ENCODE measurements at places on chromosomes 16 and 17.

- DNase-seq = no peak
Observed at GRCh38 chr16:78390508-78391324, 291.3 kb downstream of the WWOX start.

GRCh38 chr17:17872547-17873345 is 36.0 kb upstream of the SREBF1 start:
- DNase-seq = no peak

GRCh38 chr16:28290859-28291254 is 1.5 kb upstream of the SBK1 start:
- no peak for DNase-seq

DNA sequence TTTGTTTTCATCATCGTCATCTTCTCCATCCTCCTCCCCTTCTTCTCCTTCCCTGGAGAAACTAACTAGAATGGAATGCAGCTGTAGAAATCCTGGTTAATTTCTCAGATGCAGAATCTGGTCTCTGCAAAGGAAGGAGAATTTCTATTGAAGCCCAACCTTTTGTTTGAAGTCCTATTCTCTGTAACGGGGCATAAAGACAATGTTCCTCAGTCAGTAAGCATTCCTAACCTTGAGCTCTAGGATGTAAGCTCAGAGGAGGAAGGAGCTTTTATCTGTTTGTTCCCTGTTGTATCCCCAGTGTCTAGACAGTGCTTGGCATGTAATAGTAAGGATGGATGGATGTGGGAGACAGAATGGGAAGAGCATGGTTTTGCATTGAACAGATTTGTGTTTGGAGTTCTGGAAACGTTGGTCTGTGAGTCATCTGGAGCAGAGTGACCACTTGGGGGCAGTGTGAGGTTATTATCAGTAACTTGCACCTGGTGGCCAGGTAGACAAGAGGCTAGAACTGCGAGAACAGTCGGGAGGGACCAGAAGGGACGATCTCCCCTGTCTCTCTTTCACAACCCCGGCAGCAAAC is 363.7 kb downstream of the SNX29 start:
- no peak for DNase-seq

- no peak for DNase-seq
Observed at GRCh38 chr16:48682971-48683370, 73.0 kb upstream of the N4BP1 start.

DNA sequence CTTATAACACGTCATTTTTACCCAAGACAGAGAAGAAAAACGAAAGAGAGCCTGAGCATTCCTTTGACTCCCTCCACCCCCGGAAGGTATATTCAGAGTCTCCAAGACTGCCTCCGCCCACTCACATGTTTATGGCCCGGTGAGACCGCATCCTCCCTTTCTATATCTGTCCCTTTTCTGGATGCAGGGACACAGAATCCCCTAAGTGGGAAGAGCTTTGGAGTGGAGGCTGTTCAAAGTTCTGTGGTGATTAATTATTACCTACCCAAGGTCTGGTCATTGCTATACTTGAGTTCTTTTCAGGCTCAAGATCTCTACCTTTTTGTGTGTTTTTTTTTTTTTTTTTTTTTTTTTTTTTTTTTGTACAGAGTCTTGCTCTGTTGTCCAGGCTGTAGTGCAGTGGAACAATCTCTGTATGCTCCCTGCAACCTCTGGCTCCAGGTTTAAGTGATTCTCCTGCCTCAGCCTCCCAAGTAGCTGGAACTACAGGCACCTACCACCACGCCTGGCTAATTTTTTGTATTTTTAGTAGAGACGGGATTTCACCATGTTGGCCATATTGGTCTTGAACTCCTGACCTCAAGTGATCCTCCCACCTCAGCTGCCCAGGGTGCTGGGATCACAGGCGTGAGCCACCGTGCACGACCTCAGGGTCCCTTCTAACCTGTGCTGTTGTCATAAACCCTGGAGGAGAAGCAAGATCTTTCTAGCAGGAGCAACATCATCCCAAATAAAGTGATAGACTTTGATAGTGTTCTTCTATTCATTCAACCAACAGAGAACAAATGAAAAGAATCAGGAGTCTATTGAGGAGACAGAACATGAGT is 407.1 kb downstream of the WWOX start:
- DNase-seq = no peak

Measured in activated CD4-positive, alpha-beta T cell treated with anti-CD3 and anti-CD28 coated beads, Interleukin-2, amount 50 U/mL, for 4 hours (primary cell).